ENCODE measurements at places on chromosomes 11 and 22.
A peak's percentile ranks its signal among the peaks of the same experiment; 100 is the strongest.

- no peak for DNase-seq
Observed at GRCh38 chr11:29184939-29185890, 831.6 kb downstream of the KCNA4 start.

- no peak for DNase-seq
Observed at GRCh38 chr22:17108256-17109112, 12.7 kb downstream of the TMEM121B start.

DNA sequence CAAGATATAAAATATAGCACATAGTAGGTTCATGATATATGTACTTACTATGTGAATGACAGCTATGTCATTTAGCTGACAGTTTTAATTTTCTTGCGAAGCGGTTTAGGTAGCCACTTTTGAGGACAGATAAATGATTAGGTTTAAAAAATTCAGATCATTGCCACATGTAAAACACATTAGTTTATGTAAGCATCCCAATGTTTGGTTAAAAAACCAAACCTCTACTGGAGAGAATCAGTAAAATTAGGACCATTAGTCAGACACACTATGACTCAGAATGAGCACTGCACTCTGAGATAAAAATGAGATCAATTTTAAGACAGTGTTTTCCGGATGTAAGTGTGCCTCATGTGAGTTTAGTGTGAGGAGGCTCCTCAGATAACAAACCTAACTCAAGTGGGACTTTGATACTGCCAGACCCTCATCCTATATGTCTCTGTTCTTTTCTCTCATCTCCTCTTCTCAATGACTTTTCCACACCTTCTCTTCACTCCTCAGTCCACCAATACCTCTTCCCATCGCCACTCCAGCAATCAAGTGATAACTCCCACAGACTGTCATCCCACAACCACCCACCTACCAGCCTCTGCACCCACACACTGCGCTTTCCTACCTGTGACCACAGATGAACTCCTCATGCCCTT is 6.8 kb upstream of the OR2AT4 start:
- no peak for DNase-seq

GRCh38 chr22:47990481-47990880 is 1228.0 kb downstream of the TBC1D22A start:
- DNase-seq = no peak

- DNase-seq = no peak
Observed at GRCh38 chr22:17880020-17880419, 105.8 kb upstream of the BID start.

- DNase-seq = no peak
Observed at GRCh38 chr22:46229701-46230100, 20.4 kb downstream of the CDPF1 start.

DNA sequence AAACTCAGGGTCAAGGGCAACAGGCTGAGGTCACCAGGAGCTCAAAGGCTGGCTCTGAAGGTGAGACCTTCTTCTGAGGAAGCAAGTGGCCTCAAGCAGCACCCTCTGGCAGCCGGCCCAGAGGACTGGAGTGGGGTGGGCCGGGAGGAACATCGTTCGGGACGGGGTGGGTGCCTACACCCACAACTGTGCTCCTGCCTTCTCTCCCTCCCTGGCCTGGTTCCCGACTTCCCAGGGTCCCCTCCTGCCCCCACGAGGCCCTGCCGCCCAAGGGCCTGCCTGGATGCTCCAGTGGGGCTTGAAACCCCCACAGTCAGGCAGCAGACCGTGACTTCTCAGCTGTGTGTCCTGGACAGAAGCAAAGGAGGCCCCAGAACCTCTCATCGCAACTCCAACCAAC is 195.7 kb downstream of the IGLL1 start:
- DNase-seq = no peak

DNA sequence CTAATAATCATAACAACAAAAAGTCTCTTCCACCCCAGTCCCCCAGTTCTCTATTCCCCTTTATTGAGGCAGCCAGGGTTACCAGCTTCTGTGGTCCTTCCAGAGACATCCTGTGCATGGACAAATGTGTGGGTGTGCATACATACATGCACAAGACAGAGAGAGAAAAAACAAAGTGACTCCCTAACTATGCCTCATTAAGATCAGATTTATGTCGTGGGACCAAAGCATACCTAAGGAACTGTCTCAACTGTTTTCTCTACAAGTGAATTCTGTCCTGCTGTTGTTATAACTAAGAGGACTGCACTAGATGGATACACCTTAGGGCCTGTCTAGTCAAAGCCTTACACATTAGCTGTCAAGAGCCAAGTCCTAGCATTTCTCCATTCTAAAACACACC is 106.7 kb downstream of the MRTFA start:
- DNase-seq = no peak

- DNase-seq = no peak
Observed at GRCh38 chr11:70606248-70606950, 208.1 kb downstream of the CTTN start.

DNA sequence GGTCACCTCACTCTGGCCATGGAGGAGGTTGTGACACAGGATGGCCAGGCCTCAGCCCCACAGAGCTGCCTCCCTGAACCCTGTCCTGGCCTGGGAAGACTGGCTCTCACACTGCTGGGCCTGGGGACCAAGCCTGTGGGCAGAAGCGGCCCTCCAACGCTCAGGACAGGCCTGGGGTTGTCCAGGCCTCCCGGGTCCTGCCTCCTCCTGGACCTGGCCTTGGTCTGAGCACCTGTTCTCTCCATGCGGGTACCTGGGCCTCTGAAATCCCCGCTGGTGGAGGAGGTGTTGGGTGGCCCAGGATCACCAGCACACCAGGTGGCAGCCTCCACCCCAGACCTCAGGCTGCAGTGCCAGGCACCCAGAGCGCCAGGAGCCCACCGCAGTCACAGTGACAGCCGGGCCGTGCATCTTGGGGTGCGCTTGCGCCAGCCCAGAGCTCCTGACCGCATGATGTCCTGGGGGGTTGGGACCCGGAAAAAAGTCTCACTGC is 16.1 kb upstream of the PIM3 start:
- DNase-seq = no peak

DNA sequence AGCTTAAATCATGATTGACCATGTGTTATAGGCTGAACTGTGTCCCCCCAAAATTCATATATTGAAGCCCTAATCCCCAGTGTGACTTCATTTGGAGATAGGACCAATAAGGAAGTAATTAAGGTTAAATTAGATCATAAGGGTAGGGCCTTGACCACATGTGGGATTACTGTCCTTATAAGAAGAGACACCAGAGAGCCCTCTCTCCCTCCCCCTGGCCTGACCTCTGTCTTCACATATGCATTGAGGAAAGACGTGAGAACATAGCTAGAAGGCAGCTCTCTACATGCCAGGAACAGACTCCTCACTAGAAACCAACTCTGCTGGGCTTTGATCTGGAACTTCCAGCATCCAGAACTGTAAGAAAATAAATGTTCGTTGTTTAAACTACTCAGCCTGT is 13.6 kb upstream of the NUP50 start:
- DNase-seq = no peak

GRCh38 chr11:6737872-6738466 is 33.8 kb downstream of the OR2AG2 start:
- DNase-seq = peak; percentile 18

- no peak for DNase-seq
Observed at GRCh38 chr11:94494126-94494680, 419 bp downstream of the ANKRD49 start.

DNA sequence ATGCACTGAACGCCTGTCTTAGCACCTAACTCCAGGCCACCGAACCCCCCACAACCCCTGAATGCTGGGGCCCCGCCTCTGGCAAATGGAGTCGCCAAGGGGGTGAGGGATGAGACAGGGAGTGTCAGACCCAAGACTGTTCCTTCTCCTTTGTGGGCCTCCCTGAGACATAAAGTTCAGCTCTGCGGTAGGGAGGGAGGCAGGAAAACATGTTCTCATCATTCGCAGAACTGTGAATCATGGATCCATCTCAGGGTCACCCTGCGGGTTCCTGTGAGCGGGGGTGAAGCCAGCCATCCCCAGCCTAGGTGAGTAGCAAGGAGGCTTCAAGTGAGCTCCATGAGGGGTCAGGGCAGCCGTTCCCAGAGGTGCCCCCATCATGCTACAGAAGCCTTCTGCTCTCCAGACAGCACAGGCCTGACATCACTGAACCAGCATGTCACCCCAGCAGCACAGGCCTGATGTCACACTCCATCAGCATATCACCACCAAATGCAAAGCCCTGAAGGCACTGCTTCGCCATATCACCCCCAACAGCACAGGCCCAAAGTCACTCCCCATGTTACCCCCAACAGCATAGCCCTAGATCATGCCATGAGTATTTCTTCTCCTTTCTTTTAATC is 27.2 kb downstream of the TMPRSS6 start:
- no peak for DNase-seq

- no peak for DNase-seq
Observed at GRCh38 chr22:36077271-36077670, 48.6 kb upstream of the RBFOX2 start.

DNA sequence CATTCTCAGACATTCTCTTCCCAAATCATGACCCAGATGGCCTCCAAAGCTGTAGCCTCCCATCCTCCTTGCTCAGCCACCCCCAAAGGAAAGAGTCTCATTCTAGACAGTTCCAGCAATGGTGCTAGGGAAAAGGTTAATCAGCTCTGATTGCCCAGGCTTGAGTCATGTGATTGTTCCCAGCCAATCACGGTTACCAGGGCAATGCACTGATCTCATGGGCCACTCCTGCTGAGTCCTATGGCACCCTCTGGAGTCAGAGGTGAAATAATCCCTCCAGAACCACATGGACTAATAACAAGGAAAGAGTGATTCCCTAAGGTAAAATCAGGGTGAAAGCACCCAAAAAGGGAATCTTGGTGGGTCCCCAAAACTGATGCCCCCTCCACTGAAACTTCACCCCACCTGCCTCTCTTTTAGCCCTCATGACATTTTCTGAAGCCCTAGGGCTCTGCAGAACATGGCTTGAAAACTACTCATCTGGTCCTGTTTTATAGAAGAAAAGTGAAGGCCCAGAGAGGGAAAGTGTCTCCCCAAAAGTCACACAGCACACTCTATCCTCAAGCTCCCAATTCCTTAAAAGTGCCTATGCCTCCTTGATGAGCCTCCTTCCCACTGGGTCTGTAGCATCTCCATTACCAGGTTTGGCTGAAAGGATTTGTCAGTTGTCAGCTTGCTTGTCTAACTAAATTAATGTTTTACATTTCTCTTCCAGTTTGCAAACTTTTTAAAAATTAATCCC is 203.7 kb downstream of the MN1 start:
- no peak for DNase-seq

DNA sequence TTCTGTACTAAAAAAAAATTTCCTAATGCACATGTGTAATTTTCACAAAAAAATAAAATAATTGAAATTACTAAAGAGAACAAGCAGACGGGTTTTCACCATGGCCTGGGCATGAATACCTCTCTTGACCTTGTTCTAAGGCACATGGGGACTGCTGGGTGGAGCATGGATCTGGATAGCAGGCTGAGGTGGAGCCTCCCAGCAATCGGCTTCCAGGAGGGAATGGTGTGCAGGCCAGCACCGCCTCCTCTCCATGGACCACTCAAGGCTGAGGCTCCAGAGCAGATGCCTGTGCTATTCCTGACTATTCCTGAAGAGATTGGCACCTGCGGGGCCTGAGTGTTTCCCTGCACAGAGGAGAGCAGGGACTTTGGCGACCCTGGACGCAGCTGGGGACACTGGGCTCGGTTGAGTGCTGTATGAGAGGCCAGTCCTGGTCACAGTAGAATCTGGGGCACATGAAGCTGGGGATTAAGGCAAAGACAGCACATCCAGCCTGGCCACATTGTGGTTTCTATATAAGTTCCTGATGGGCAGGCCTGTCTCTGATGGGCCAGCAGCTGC is 963.6 kb downstream of the BRD1 start:
- no peak for DNase-seq

- no peak for DNase-seq
Observed at GRCh38 chr22:26448941-26449340, 19.9 kb downstream of the ASPHD2 start.

DNA sequence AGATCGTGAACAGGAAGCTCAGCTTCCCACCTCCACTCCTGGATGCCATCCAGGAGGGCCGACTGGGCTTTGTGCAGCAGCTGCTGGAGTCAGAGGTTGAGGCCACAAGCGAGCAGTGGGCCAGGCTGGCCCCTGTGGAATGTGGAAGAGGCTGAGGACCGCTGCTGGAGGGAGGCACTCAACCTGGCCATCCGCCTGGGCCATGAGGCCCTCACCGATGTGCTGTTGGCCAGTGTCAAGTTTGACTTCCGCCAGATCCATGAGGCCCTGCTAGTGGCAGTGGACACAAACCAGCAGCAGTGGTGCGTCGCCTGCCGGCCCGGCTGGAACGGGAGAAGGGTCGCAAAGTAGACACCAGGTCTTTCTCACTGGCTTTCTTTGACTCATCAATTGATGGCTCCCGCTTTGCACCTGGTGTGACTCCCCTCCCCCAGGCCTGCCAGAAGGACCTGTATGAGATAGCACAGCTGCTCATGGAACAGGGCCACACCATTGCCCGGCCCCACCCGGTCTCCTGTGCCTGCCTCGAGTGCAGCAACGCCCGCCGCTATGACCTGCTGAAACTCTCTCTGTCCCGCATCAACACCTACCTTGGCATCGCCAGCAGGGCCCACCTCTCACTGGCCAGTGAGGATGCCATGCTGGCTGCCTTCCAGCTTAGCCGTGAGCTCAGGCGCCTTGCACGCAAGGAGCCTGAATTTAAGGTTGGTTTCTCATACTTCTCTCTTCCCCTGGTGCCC is 24.9 kb downstream of the ART5 start:
- DNase-seq = no peak

- DNase-seq = no peak
Observed at GRCh38 chr11:110123003-110123402, 29.8 kb downstream of the ZC3H12C start.

DNA sequence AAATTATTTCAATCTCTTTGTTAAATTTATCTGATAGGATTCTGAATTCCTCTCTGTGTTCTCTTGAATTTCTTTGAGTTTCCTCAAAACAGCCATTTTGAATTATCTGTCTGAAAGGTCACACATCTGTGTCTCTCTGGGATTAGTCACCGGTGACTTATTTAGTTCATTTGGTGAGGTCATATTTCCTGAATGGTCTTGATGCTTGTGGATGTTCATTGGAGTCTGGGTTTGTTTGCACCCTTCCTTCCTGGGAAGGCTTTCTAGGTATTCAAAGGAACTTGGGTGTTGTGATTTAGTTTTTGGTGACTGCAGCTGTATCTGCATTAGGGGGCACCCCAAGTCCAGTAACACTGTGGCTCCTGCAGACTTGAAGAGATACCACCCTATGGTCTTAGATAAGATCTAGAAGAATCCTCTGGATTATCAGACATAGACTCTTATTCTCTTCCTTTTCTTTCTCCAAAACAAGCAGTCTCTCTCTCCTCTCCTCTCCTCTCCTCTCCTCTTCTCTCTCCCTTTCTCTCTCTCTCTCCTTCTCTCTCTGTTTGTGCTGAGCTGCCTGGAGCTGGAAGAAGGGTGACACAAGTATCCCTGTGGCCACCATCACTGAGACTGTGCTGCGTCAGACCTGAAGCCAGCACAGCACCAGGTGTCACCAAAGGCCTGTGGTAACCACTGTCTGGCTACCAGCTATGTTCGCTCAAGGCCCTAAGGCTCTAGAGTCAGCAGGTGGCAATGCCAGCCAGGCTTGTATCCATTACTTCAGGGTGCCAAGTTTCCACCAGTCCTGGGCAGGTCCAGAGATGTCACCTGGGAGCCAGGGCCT is 3.3 kb upstream of the HEPN1 start:
- DNase-seq = no peak

GRCh38 chr11:40732132-40732531 is 727.3 kb downstream of the LRRC4C start:
- no peak for DNase-seq
